ENCODE measurements at places on chromosomes 6 and 20. TPM values are rescaled to one million over a fixed set of nuclear protein-coding genes. Genes with fewer than 3 reads are reported as not detected.

GRCh38 chr6:34235307-34236130 lies 1.2 kb upstream of the HMGA1 start:
- H3K4me3 ChIP-seq = peak overlapping the region; percentile 0
- peak; percentile 61 for DNase-seq
- peaks cover 5% of the 10 kb centered on the region for H3K4me1 ChIP-seq
- no peaks in the 10 kb centered on the region for H3K36me3 ChIP-seq
- H3K27me3 ChIP-seq = no peaks in the 10 kb centered on the region
- peak overlapping the region; percentile 94 for H3K27ac ChIP-seq

The SGK2 gene
- 0.73 TPM for polyA plus RNA-seq

The BTNL2 gene
- polyA plus RNA-seq = not detected

- peaks cover 11% of the 10 kb centered on the region for H3K4me1 ChIP-seq
- no peak overlapping the region for H3K27ac ChIP-seq
- no peak for DNase-seq
- no peak overlapping the region for H3K4me3 ChIP-seq
Measured at GRCh38 chr20:49692941-49693340, 20.7 kb downstream of the B4GALT5 start.

GRCh38 chr20:56200456-56200855 lies 48.1 kb upstream of the MC3R start:
- H3K4me3 ChIP-seq = no peak overlapping the region
- H3K27me3 ChIP-seq = peaks cover 3% of the 10 kb centered on the region
- no peak overlapping the region for H3K27ac ChIP-seq
- H3K36me3 ChIP-seq = no peaks in the 10 kb centered on the region
- no peaks in the 10 kb centered on the region for H3K4me1 ChIP-seq
- DNase-seq = no peak

GRCh38 chr6:72287801-72288200 lies 334.1 kb upstream of the KCNQ5 start:
- H3K27ac ChIP-seq = no peak overlapping the region
- no peak overlapping the region for H3K4me3 ChIP-seq
- no peak for DNase-seq
- no peaks in the 10 kb centered on the region for H3K4me1 ChIP-seq
- no peaks in the 10 kb centered on the region for H3K27me3 ChIP-seq
- H3K36me3 ChIP-seq = no peaks in the 10 kb centered on the region
